ENCODE measurements at places on chromosomes 7 and 10.

DNA sequence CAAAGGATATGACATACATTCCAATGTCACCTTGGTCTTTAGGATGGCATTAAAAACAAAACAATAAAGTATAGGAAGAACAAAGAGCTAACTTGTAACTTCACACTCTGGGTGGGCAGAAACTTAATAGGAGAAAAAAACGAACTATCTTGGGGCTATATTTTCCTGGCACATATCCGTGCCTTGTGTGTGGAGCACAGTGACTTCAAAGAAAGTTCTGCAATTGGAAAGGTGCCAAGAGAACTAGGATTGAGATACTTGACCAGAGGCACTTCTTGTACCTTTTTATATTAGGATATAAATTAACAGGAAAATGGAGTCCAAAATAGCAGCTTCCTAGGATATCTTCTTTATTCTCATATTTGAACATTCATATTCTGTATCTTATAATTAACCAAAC lies 148.4 kb downstream of the SEMA3D start:
- no peak for DNase-seq

DNA sequence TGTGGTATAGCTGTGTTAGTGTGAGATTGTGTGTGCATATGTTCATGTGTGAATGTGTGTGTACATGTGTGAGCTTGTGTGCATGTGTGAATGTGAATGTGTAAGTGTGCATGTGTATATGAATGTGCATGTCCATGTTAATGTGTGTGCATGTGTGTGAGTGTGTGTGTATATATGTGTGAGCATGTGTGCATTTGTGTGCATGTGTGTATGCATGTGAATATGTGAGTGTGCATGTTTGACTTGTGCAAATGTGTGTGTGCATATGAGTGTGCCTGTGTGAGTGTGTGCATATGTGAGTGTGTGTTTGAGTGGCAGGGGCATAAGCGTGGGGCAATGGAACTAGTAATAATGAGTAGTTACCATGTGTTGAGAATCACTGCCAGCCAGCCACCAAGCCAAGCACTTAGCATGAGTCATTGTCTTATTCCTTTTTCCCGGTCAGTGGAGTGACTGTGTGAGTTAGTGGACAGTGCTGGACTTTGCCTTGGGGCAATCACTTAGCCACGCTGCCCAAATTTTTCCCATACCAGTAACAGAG lies 46.3 kb upstream of the SHH start:
- no peak for DNase-seq

GRCh38 chr10:7998831-7999230 lies 55.7 kb upstream of the GATA3 start:
- no peak for DNase-seq

DNA sequence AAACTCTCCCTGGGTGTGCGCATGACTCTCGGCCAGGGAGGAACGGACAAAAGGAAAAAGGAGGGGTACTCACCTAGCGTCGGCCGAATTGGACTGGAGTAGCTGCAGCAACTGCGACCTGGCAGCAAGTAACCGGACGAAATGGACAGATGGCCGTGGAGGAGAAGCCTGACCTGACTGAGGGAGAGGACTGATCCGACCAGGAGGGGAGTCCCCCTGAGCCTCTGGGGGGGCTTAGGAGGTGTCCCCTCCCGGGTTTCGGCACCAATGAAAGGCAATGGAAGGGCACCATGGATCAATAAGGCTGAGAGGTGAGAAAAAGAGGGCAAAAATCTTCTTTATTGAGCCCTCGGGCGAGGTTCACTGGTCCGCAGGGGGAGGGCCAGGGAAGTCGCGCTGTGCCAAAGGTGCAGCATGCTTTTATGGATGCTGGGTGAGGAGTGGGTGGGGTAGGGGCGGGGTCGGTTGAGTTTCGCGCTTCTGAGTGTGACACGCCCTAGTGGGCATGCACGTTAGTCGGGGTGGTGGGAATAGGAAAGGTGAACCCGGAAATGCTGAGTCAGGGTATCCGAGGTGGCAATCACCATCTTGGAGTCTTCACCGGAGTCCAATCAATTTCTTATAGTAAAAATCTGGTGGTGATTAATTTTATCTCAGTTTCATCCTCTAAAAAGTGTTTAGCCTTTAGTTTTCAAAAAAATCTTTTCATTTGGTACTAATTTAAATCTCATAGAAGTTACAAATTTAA lies 638.5 kb upstream of the DPP6 start:
- DNase-seq, result no peak

- DNase-seq, result no peak
Measured at GRCh38 chr7:76231583-76231982, 29.9 kb downstream of the SRRM3 start.

- DNase-seq, result no peak
Measured at GRCh38 chr10:95572131-95572820, 11.1 kb upstream of the SORBS1 start.

DNA sequence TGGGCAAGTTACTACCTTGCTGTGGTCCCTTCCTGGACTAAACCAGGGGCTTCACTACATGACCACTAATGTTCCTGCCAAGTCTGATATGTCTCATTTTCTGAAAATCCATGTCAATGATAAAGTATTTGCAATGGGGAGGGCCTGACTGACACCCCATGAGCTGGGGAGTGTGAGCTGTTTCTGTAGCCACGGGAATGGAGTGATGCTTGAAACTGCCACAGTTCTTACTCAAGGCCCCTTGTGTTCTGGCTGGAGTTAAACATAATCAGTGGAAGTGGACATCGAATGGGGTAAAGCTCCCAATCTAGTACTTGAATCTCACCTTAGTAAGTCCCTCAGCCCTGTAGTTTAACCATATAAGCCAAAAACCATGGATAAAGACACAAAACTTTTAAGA lies 61.9 kb upstream of the PDLIM1 start:
- no peak for DNase-seq

DNA sequence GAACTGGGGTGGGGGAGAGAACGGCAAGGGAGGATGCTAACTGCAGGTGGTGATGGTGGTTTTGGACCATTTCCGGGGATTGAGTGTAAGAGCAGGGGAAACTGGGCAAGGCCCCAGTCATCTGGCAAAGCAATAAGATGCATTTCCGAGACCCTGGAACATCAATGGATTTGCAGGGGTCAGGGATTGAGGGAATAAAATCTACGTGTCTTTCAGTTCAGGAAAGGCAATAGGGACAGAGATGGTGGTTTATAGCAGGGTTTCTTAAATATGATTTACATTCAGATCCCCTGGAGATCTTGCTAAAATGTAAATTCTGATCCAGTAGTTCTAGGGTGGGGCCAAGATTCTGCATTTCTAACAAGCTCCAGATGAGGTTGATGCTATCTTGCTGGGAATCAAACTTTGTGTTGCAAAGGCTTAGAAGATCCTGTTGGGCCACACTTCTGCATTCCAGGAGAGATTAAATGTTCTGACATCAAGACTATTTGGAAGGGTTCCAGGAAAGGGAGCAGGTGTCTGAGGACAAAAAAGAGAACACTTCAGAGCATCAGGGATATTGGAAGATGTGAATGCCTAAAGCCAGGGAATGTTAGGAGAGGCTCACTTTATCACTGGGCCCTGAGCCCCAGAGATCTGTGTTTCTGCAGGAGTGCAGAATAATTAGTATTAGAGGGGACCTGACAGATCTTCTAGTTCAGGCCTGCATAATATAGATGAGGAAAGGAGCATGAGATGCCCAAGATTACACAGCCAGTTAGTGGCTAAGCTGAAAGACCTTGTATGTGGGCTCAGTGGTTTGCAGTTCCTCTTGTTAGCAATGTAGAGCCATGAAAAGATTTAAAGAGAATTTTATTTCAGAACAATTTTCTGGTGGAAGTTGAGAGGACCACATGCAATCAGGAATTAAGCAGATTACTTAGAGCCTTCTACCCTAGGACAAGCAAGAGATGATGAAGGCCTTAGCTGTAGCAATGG lies 32.4 kb downstream of the BLNK start:
- no peak for DNase-seq

DNA sequence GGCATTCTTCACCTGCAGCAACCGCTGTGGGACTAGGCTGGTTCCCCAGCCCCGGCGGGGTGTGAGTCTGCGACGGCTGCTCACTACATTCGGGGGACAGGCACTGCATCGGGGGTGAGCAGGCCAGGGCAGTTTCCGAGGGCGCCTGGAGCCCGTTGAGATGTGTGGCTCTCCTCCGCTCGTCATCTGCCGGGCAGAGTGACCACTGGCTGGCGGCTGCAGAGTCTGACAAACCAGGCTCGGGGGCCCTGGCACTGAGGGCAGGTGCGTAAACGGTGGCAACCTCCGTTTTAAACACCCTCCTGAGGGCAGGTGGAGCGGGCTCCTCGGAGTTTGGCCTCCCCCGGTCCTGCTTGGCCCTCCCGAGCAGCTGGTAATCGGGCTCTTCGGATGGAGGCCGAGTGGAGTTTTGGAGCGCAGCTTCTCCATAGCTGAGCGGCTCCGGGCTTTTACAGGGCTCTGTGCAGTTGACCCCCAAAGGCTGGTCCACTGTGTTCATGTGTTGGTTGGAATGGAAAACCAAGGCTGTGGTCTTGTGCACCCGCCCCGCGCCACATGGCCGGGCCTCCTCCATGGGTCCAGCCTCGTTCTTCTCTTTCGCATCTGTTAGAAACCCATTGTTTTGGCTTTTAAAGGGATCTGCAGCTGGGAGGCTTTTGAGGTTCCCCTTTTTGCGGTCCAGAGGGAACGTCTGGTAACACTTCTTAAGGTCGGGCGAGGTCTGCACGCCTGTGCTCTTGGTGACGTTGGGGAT lies 20.9 kb downstream of the INSYN2A start:
- DNase-seq, result no peak

GRCh38 chr7:95905167-95905566 lies 132.8 kb downstream of the DYNC1I1 start:
- DNase-seq, result peak; percentile 7

GRCh38 chr7:15559416-15559928 lies 2.3 kb downstream of the AGMO start:
- no peak for DNase-seq

- peak; percentile 98 for DNase-seq
Measured at GRCh38 chr10:93445097-93445960, 36.8 kb downstream of the MYOF start.

- DNase-seq, result no peak
Measured at GRCh38 chr10:76618171-76618570, 1019.4 kb downstream of the KCNMA1 start.

DNA sequence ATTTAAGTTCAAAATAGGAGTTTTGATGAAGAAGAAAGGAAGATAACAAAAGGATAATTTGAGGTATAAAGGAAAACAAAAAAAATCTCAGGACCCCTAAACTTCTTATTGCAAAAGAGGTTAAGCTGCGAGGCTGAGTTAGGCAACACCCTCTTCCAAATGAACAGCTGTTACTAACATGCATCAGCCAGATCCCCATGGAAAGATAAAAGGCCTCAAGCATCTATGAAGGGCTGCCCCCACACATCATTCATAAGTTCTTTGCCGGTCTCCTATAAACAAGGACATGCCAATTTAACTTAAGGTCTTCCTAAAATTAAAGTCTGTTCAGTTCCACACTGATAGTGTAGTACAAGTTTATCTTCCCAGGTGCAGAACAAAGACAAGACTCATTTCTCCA lies 75.8 kb upstream of the IMMP2L start:
- peak; percentile 0 for DNase-seq

DNA sequence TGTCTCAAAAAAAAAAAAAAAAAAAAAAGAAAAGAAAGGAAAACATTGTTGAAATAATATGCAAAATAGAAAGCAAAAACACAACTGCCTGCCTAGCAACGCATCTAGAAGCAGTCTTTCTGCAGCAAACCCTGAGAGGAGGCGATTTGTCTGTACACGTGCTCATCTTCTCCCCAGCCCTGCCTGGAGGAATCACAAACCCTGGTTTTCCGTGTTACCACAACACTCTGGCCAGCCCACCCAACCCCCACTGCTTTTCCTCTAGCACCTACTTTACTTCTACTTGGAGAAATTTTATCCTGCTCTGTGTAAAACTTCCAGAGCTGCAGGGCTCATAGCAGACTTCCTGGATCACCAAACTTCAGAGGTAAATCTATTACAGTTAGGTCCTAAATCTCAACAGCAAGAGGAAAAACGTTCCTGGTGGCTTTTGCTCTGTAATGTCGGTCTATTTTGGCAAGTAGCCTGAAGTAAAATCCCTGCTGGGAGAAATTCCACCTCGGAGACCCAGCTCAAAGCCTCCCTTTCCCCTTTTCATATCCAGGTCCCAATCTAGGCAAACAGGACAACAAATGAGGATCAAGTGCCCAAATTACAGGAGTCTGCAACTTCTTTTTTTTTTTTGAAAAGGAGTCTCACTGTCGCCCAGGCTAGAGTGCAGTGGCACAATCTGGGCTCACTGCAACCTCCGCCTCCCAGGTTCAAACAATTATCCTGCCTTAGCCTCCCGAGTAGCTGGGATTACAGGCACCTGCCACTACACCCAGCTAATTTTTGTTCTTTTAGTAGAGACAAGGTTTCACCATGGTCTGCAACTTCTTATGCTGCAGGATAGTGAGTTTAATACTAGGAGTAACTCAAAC lies 91.6 kb downstream of the DNMBP start:
- peak; percentile 80 for DNase-seq

DNA sequence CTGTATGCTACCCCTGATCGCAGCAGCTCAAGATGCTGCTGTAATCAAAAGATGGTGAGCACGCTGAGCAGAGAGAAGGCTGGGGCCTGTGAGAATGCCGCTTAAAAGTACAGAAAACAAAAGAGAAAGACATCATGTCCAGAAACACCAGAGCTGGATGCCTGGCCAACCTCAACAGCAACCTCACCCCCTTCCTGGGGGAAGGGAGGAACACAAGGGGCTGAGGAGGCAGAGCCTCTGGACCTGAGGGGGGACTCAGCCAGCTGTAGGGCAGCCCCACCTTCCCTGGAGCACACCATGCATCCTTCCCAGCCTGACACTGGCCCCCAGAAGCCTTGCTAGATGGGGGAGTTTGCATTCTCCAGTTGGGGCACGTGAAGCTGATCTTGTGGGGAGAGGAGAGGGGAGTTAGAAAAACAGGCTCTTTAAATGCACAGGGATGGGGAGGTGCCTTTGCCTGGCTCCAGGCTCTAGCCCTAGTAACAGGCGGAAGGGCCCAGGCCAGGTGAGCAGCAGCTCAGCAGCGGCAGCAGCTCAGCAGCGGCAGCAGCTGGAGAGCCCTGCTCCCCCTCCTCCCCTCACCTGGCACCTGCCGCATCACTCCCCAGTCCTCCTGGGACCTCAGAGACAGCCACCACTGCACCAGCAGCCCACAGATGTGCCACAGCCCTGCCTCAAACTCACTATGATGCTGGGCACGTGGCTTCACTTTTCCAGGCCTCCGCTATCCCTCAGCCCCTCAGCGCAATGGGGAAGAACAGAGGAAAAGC lies 156.3 kb downstream of the NEURL1 start:
- no peak for DNase-seq

Data from amniotic epithelial cell (primary cell).